ENCODE measurements at places on chromosomes 5 and 9.

GRCh38 chr5:33337637-33337992 lies 103.2 kb upstream of the TARS1 start:
- no peak for DNase-seq

DNA sequence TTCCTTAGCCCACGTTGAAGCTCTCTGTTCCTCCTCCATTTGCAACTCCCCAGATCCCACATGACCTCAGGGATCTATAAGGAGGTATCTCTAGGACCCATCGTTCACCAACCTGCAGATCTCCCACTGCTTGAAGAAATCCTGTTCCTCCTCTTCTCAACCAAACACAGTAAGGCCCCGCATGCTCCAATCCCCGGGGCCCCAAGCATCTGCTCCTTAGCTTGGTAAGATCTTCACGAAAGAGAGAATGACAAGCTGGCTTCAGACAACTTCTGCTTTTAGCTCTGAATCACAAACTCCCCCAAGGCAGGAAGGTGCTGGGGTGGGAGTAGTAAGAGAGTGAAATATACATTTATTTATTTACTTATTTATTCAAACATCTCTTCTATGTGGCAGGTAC lies 33.0 kb upstream of the ARHGAP26 start:
- DNase-seq: no peak

- DNase-seq: no peak
These were observed 59.6 kb upstream of the CPLANE1 start for GRCh38 chr5:37308793-37309192.

DNA sequence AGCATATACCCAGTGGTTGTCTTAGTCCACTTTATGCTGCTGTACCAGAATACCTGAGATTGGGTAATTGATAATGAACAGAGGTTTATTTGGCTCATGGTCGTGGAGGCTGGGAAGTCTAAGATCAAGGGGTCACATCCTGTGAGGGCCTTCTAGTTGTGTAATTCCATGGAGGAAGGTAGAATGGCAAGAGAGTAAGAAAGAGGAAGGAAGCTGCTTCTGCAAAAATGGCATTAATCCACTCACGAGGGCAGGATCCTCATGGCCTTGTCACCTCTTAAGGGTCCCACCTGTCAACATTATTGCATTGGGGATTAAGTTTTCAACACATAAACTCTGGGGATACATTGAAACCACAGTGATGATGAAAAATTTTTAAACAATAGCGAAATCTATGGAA lies 17.0 kb downstream of the BTNL8 start:
- no peak for DNase-seq

GRCh38 chr9:113153599-113153998 lies 2.8 kb downstream of the SLC31A2 start:
- no peak for DNase-seq

- DNase-seq: no peak
These were observed 535.3 kb downstream of the PRDM9 start for GRCh38 chr5:24042688-24043087.

DNA sequence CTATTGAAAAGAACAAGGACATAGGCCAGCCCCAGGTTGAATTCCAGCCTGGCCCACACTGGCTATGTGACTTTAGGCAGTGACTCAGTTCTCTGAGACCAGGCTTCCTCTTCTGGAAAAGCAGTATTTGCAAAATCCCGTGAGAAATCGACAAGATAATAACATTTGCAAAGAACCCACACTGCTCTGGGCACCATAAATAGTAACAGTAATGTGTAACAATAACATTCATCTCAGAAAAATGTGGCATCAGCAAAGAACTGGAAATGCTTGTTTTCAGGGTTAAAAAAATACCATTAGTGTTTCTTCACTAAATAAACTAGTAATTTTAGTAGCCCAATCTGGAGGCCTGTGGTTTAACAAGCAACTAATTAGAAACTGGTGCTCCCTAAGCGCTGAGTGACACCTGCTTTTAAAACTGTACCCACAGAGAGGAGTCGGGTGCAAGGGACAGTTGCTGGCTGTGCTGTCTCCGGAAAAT lies 148.4 kb downstream of the TTLL11 start:
- DNase-seq: no peak

All from urinary bladder (tissue), 4 donors.